GM19239 (cell line): ENCODE measurements at places on chromosomes 4 and X.

DNA sequence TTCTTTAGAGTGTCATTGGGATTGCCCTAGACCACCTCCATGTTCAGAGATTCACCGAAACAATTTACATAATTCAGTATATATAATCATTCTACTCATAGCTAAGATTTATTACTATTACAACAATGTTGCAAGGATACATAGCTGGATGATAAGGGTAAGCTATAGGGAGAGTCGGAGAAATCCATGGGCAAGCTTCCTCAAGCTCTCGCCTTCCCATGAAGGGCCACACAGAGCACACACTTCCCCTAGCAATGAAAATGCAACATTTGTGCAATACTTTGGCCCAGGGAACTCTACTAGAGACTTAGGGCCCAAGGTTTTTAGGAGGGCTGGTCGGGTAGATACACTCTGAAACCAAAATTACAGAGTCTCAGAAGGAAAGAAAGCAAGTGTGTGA lies 49.7 kb upstream of the ABCG2 start:
- no peak for DNase-seq

DNA sequence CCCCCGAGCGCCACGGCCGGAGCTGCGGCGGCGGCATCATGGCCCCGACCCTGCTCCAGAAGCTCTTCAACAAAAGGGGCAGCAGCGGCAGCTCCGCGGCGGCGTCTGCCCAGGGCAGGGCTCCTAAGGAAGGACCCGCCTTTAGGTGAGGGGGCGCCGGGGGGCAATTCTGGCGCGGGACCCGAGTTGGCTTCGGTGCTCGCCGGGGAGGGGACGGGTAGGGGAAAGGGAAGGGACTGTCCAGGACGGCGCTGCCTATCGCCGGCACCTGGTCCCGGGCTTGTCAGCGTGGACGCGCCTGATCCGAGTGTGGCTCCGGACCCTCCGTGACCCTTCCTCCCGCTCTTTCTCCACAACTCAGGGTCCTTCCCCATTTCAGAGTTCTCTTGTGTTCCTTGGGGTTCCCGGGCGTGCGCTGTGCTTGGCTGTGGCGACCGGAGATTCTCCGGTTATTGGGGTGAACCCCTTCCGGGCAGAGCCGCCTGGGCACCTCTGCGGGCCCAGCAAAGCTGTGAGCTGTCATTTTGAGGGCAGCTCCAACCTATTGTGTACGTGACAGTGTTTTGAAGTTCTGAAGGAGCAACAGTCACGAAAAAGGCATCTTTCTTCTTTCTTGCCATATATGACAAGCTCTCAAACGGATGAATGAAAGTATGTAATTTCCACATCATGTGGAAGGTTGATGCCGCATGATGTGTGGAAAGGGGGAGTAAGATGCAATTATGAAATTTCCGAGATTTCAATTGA lies 522 bp downstream of the FNIP2 start:
- peak; percentile 36 for DNase-seq

DNA sequence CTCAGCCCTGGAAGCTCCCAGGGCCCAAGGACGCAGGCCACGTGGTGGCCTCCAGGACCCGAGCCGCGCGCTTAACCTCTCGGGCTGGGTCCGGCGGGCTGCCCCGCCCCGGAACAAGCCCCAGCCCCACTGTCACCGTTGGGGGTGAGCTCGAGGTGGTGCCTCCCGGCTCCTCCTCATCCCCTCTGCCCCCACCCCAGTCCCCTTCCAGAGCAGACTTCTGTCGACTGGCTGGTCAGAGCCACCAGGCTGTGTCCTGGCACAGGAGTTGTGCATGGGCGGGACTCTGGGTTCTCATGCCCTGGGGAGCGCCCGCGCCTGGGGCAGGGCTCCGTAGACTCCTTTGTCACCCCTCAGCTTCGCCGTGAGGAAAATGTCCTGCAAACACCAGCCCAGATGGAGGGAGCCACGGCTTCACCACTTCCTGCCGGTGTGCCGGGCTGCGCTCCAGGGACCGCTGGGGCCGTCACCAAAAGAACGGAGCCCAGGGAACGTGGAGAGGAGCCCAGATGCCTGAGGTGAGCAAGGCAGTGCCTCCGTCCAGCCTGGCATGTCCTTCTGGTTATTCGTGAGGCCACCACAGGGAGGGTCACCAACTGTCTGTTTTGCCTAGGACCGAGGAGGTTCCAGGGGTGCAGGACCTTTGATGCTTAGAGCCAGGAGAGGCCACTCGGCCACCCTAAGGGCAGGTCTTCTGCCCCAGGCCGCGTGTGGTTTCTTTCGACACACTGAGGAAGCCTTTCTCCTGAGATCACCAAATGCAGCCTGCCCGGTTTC lies 7.1 kb upstream of the RGS12 start:
- DNase-seq = no peak

DNA sequence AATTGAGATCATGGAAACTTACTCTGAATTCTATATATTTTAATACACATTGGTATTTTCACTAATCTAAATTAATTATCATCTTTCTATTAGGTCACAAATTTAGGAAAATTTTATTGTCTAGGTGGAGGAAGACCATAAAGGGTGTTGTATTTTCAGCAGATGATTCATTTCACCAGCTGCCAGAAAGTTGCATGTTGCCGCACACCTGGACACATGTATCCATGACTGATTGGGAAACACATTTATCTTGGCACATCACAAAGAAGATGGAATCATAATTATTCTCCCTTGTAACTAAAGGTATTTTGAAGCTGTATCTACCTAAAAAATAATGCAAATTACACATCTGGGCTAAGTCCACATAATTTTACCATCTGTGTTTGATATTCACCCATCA lies 33.1 kb downstream of the SLC7A11 start:
- no peak for DNase-seq
